ENCODE measurements at places on chromosomes 12 and 14.
A peak's percentile ranks its signal among the peaks of the same experiment; 100 is the strongest.

- no peaks in the 10 kb centered on the region for H3K27me3 ChIP-seq
- H3K36me3 ChIP-seq = peaks cover 31% of the 10 kb centered on the region
- peaks cover 10% of the 10 kb centered on the region for H3K4me1 ChIP-seq
- H3K27ac ChIP-seq = no peak overlapping the region
- no peak overlapping the region for H3K4me3 ChIP-seq
Observed at GRCh38 chr14:20477211-20477876, 8.1 kb downstream of the PNP start.

DNA sequence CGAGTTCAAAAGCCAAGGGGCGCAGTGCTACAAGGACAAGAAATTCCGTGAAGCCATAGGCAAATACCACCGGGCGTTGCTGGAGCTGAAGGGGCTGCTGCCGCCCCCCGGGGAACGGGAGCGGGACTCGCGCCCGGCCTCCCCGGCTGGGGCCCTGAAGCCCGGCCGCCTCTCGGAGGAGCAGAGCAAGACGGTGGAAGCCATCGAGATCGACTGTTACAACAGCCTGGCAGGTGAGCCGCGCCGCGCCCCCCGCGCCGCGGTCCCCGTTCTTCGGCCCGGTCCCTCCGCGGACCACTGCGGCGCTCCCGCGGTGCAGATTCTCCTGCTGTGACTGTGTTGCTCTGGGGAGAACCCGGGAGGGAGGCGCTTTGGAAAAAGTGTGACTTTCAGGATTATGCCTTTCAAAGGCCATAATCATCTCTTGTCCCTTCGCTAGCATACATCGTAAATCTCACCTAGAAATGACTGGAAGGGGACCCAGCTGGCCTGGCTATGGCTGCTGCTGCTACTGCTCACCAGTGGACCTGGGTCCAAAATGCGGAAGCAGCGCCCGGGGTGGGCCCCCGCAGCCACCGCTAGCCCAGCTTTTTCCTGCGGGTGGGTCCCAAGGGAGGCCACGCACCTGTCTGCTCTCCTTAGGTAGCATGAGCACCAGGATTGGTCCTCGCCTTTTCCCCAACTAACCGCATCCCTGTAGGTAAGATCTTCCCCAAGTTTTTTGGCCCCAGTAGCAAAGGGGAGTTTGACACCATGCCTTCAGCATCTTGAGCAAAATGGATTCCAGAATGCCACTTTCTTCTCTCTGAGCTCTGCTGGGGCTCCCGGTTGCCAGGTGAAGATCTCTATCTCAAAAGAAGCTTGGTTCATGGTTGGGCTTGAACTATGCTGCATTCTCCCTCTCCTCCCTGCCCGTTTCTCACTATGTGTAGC lies 853 bp downstream of the TTC9 start:
- H3K4me3 ChIP-seq = peak overlapping the region; percentile 54
- H3K27ac ChIP-seq = no peak overlapping the region
- H3K4me1 ChIP-seq = peaks cover 12% of the 10 kb centered on the region
- H3K36me3 ChIP-seq = no peaks in the 10 kb centered on the region
- no peak for DNase-seq
- peaks cover 44% of the 10 kb centered on the region for H3K27me3 ChIP-seq

GRCh38 chr12:32257695-32258496 lies 141.5 kb upstream of the FGD4 start:
- no peak for DNase-seq
- H3K27me3 ChIP-seq = no peaks in the 10 kb centered on the region
- no peaks in the 10 kb centered on the region for H3K4me1 ChIP-seq
- no peak overlapping the region for H3K27ac ChIP-seq
- H3K4me3 ChIP-seq = no peak overlapping the region
- no peaks in the 10 kb centered on the region for H3K36me3 ChIP-seq

DNA sequence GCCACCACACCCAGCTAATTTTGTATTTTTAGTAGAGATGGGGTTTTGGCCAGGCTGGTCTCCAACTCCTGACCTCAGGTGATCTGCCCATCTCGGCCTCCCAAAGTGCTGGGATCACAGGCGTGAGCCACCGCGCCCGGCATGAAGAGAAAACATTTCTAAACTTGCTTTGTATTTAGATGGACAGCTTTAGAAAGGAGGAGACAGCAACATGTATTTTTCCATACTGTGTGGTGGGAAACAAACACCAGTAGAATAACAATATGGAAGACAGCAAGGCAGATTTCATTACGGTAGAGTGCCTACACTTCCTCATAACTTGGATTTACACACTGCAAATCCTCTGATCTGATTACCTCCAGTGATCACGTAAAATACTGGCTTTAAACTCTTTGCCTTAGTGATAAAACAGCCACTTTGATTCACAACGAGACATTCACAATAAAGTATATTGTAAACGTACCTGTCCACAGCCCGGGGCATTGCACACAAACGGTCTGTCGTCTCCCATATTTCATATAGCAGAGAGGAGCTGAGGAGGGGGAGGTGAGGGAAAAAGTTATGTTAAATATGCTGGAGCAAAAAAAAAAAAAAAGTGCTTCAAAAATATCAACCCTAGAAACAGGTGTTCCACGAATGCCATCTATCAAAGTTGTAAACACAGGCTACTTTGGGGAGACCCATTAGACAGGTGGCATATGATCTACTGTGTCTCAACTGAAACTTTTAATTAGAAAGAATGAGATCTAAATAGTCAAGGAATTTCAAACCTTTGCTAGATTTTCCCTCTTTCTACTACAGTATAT lies 25.5 kb downstream of the ATF7 start:
- no peak overlapping the region for H3K4me3 ChIP-seq
- H3K27ac ChIP-seq = no peak overlapping the region
- DNase-seq = no peak
- no peaks in the 10 kb centered on the region for H3K27me3 ChIP-seq

DNA sequence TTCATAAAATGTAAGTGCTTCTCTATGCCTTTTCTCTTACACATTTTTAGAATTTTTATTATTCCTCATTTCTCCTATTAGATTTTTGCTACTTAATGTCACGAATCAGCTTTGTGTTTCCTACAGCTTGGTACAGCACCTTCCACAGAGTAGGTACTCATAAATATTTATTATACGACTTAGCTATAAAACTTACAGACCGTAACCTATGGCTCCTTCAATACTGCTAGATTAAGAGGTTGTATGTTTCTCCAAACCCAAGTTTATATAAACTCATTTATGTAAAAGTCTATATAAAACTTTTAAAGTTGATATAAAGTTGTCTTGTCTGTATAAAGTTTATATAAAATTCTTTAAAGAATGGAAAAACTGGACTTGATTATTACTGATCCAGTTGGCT lies 11.5 kb downstream of the NFYB start:
- no peaks in the 10 kb centered on the region for H3K27me3 ChIP-seq
- DNase-seq = no peak
- no peak overlapping the region for H3K27ac ChIP-seq

GRCh38 chr14:100279133-100279532 lies 27.1 kb downstream of the SLC25A29 start:
- DNase-seq = no peak
- peaks cover 18% of the 10 kb centered on the region for H3K4me1 ChIP-seq
- H3K27me3 ChIP-seq = no peaks in the 10 kb centered on the region
- H3K36me3 ChIP-seq = peaks cover 18% of the 10 kb centered on the region
- H3K27ac ChIP-seq = no peak overlapping the region

DNA sequence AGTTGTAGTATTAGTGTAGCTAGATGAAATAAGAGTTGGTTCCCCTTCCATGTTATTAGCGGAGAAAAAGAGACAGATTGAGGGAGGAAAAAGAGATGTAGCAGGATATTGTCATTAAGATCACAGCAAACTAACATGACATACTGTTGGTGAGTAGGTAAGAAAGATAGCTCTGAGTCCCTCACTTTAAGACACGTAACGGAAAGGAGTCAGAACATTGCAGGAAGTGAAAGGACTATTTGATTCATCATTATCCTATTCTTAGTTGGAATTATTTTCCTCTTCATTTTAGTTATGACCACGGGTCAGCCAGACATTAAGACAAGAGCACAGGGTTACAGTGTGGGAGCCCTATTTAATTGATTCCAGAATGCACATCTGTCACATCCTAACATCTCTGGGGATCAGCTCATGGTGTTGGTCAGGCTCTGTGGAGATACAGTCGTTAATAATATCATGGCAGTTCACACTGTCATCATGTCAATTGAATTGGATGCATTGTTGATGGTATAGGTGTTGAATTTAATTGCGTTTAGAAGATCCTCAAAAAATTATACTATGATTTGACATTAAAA lies 55.0 kb downstream of the TMX1 start:
- no peak overlapping the region for H3K4me3 ChIP-seq
- DNase-seq = no peak
- H3K27ac ChIP-seq = no peak overlapping the region
- no peaks in the 10 kb centered on the region for H3K36me3 ChIP-seq
- no peaks in the 10 kb centered on the region for H3K27me3 ChIP-seq
- H3K4me1 ChIP-seq = peaks cover 5% of the 10 kb centered on the region

DNA sequence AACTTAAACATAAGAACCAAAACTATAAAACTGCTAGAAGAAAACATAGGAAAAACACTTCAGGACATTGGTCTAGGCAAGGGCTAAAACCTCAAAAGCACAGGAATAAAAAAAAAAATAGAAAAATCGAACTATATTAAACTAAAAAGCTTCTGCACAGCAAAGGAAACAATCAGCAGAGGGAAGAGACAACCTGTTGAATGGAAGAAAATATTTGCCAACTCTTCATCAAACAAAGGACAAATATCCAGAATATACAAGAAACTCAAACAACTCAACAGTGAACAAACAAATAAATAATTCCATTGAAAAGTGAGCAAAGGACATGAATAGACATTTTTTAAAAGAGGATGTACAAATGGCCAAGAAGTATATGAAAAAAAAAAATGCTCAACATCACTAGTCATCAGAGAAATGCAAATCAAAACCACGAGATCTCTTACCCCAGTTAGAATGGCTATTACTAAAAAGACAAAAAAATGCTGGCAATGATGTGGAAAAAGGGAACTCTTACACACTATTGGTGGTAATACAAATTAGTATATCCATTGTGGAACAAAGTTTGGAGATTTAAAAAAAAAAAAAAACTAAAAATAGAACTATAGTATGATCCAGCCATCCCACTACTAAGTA lies 152.0 kb downstream of the NDUFA12 start:
- peaks cover 11% of the 10 kb centered on the region for H3K27me3 ChIP-seq
- H3K27ac ChIP-seq = no peak overlapping the region
- DNase-seq = no peak
- H3K4me3 ChIP-seq = no peak overlapping the region
- H3K36me3 ChIP-seq = no peaks in the 10 kb centered on the region

DNA sequence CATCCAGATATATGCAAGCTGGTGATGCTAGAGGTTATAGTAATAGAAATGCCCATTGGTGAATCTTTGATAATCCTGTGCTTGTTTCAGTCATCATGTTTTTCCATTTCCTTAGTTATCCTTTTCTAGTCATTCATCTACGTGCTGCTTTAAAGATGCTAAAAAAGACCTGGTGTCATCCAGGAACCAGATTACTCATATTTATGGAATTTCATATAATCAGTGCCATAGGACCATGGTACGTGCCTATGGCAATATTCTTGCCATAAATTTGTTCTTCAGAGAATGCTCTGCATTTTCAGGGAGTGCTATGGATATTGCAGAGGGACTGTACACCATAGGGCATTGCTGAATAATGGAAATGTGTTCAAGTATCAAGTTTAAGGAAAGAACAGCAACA lies 267.3 kb downstream of the AKAP6 start:
- H3K36me3 ChIP-seq = no peaks in the 10 kb centered on the region
- H3K27ac ChIP-seq = no peak overlapping the region
- DNase-seq = no peak
- no peaks in the 10 kb centered on the region for H3K27me3 ChIP-seq
- H3K4me3 ChIP-seq = no peak overlapping the region

GRCh38 chr14:57692671-57693070 lies 173.2 kb downstream of the SLC35F4 start:
- no peaks in the 10 kb centered on the region for H3K27me3 ChIP-seq
- H3K4me1 ChIP-seq = no peaks in the 10 kb centered on the region
- no peaks in the 10 kb centered on the region for H3K36me3 ChIP-seq

GRCh38 chr14:81435391-81436295 lies 35.5 kb upstream of the STON2 start:
- H3K4me1 ChIP-seq = peaks cover 11% of the 10 kb centered on the region
- H3K4me3 ChIP-seq = peak overlapping the region; percentile 33
- no peak for DNase-seq
- no peaks in the 10 kb centered on the region for H3K36me3 ChIP-seq

- no peak overlapping the region for H3K27ac ChIP-seq
- H3K4me3 ChIP-seq = no peak overlapping the region
Observed at GRCh38 chr12:32471591-32472001, 72.2 kb downstream of the FGD4 start.

DNA sequence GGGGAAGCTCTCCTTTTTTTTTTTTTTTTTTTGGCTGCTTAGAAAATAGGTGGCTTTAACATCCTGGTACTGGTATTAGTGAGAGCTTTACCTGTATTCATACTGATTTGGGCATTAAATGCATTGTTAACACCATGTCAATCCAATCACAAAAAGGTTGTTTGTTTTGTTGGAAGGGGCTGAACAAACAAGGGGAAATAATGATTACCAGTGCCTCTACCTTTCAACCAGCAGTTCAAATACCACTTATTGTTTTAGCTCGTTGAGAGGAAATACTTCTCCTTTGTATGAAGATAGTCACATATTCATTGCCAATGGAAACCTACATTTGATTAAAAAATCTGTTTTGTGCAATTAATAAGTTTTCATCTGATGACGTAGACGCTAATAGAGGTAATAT lies 72.9 kb downstream of the MIPOL1 start:
- no peak for DNase-seq
- no peaks in the 10 kb centered on the region for H3K4me1 ChIP-seq
- no peak overlapping the region for H3K4me3 ChIP-seq
- no peaks in the 10 kb centered on the region for H3K27me3 ChIP-seq
- H3K36me3 ChIP-seq = no peaks in the 10 kb centered on the region

DNA sequence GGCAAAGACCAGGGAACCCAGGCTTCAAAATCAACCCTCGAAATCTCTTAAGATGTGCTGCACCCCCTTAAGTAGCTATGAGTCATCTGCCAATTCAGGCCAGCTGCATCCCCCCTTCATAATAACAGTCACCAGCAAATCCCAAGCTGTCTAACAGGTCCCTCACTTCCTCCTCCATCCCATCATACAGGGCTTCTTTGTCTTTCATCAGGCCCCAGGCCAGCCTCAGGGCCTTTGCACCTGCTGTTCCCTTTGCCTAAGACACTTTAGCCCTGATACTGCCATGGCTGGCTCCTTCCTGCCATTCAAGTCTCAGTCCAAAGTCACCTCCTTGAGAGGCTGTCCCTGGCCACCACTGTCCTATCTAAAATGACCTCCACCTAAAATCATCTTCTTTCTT lies 4.0 kb downstream of the RASAL1 start:
- H3K27me3 ChIP-seq = peaks cover 12% of the 10 kb centered on the region
- peaks cover 4% of the 10 kb centered on the region for H3K4me1 ChIP-seq
- H3K36me3 ChIP-seq = no peaks in the 10 kb centered on the region
- DNase-seq = no peak
- H3K27ac ChIP-seq = no peak overlapping the region

DNA sequence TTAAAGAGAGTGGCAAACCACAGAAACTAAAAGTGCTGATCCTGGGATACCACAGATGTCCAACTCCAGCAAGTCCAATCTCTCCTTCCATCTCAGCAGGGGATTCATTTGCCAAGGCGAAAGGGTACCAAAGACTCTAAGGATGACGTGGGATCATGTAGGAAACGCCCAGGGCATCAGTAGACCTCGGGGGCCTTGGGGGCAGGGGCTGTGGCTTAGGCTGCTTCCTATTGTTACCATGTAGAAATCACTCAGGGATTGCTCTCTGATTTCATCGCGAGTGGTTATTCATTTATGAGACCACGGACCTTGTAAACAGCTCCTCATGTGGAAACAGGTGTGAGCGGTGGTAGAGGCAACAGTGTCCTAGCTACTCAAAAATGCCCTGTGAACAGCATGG lies 149.3 kb upstream of the FKBP4 start:
- peaks cover 3% of the 10 kb centered on the region for H3K27me3 ChIP-seq
- H3K4me1 ChIP-seq = peaks cover 10% of the 10 kb centered on the region
- H3K36me3 ChIP-seq = no peaks in the 10 kb centered on the region
- no peak overlapping the region for H3K4me3 ChIP-seq

GRCh38 chr14:102927878-102928411 lies 5.5 kb downstream of the AMN start:
- H3K4me1 ChIP-seq = peaks cover 27% of the 10 kb centered on the region
- DNase-seq = no peak
- peak overlapping the region; percentile 28 for H3K4me3 ChIP-seq

All from astrocyte (in vitro differentiated cells and primary cell).